Astrocyte (in vitro differentiated cells and primary cell): ENCODE measurements at places on chromosomes 7 and 10. TPM values are rescaled to one million over a fixed set of nuclear protein-coding genes. Genes with fewer than 3 reads are reported as not detected.

DNA sequence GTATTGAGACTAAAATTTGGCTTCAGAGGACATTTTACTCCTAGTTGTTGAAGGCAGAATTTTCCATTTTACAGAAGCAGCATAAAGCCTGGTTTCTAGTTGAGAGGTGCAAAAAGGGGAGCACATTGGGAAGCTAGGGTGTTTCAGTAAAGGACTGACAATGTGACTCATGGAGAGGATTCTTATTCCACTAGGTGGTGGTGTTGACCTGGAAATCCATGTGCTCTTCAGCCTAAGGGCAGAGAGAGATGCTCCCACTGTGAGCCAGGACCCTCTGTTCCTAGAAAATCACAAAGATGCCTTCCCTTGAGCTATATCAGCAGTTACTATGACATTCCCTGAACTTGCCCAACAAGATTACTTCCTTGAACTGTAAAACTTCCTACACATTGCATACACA lies 687.8 kb downstream of the IPMK start:
- no peak for DNase-seq

DNA sequence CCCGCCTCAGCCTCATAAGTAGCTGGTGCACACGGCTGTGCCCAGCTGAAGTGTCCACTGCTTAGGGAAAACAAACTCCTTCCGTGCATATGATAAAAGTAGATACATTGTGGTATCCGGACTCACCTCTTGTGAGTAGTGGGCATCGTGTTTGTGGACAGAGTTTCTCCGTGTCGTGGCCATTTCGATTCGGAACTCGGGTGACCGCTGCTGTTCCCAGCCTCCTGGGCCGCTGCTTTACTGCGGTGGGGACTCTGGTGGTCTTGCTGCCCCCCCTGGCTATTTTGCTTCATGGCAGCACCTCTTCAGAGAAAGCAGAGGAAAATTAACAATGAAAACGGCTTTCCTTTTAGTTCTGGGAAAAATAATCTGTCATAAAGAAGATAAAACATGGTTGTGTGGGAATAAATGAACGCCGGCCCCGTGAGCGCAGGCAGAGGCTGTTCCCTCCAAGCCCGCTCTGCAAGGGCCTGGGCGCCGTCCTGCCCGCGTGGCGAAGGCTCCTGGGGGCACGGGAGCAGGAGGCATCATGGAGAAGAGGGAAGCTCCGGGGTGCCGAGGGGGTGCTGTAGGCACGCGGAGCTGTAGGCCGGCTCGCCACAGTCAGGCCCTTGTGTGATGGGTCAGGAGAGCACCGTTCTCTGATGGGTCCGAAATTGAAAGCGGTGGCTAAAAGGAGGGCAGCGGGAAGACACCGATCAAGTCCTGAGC lies 107.4 kb downstream of the ACTR3B start:
- DNase-seq, result no peak

DNA sequence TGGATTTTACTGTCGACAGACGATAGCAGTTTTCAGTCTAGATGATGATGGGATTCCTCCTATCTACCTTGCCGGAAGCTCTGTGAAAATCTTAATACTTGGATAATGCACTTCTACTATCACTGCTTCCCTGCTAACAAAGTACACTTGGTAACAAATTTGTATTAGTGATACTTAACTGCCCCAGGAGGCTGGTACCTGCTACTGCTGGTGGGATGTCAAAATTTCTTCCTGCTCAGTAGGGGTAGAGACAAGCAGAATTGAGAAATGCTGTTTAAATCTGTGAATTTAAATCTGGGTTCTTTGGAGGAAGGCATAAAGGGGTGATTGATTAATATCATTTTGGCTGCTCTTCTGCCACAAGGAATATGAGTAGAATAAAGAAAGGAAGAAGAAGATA lies 99.8 kb upstream of the STRIP2 start:
- DNase-seq, result no peak

DNA sequence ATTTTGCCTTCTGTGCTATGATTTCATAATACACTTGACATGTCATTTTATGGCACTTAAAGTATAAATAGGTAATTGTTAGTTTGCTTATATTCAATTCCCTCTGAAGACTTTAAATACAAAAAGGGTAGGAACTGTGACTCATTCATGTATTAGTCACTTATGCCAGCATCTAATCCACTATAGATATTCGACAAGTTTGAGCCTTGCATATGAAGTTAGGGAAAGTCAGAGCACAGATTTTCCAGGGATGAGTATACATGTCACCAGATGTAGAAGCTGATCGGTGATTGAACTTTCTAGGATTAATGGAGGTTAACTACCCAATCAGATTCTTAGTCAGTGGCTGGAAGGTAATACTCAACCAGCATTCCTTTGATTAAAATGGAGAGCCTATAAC lies 1321.5 kb downstream of the XPNPEP1 start:
- DNase-seq, result peak; percentile 36

GRCh38 chr10:1147810-1148209 lies 91.6 kb downstream of the WDR37 start:
- no peak for DNase-seq

- no peak for DNase-seq
Observed at GRCh38 chr7:130918129-130919052, 184.4 kb upstream of the KLF14 start.

DNA sequence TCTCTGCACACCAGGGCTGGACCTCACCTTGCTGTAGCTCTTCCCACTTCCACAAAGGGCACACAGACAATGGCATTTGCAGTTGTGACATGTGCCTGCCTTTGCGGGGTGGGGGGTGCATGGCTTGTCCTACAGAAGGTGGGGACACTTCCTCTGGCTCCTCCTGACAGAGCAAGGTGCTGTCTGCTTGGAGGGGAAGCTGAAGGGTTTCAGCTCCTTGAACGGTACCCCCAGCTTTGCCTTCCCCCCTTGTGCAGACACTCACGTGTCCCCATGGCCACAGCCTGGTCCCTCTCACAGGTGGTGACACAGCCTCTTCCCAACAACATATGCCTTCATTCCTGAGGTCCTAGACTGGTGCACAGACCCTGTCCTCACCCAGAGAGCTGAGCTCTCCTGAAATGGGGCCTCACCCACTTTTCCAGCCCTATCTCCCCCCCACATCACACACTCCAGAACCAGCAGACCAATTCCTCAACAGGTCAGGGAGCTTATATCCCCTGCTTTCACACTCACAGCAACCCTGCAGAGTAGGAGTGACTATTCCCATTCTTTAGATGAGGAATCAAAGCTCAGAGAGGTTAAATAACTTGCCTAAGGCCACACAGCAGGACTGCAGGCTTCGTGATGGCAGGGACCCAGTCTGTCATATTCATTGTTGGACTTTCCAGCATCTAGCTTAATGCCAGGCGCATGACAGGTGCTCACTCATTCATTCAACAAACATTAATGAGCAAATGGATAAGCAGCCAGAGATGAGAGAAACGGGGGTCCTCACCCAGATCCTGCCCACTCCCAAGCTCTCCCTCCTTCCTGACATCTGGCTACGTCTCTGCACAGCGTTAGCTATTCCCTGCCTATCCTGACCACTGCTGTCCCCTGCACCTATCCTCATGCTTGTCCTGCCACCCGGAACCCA lies 44.4 kb downstream of the PARP12 start:
- no peak for DNase-seq

Gene IDI2
- not detected in 2 replicates for total RNA-seq

Gene FAM24A
- not detected in 2 replicates for total RNA-seq

Gene STRIP2
- total RNA-seq, result 0.94 and 1.3 TPM in 2 replicates
